ENCODE measurements at places on chromosomes 1 and 21.

DNA sequence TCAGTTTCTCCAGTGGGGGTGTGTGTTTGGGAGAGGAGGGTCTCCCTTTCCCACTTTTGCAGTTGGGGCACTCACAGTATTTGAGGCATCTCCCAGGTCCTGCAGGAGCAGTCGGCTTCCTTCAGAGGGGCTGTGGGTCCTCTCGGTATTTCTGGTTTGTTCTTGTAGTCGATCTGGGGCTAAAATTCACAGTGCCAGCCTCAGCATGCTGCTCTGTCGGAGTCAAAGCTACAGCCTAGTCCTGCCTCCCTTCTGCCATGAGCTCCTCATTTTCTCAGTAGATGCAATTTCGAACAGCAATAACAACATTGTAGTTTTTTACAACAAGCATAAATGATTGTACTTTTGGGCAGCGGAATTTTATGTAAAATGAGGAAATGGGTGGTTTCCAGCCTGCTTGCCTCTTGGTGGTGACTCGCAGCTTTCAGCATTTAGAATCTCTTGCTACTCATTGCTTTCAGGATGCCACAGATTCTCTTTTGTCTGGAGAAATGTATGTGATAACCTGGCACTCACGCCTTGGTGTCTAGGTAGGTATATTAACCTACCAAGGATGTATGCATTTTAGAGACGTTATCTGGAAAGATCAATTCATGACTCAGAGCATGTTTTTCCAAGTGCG lies 82.4 kb upstream of the C21orf91 start:
- no peak for DNase-seq

GRCh38 chr1:217228689-217229088 lies 402.2 kb downstream of the GPATCH2 start:
- DNase-seq = no peak

GRCh38 chr21:33836408-33836807 lies 79.2 kb downstream of the ATP5PO start:
- DNase-seq = no peak

DNA sequence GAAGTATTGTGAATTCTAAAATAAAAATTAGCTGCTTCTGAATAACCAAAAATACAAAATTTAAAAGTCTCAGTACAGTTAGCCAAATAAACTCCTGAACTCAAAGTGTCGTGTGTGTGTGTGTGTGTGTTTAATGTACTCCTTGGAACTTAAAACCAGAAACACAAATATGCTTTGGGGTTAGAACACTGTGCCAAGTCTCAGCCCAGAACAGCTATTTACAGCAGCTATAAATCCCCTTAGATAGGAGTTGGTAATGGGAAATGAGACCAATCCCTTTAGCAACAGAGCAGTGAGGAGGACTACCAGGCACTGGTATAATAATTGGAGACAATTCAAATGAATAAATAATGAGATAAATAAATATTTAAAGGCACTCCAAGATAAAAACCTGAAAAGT lies 83.1 kb downstream of the PATJ start:
- no peak for DNase-seq

DNA sequence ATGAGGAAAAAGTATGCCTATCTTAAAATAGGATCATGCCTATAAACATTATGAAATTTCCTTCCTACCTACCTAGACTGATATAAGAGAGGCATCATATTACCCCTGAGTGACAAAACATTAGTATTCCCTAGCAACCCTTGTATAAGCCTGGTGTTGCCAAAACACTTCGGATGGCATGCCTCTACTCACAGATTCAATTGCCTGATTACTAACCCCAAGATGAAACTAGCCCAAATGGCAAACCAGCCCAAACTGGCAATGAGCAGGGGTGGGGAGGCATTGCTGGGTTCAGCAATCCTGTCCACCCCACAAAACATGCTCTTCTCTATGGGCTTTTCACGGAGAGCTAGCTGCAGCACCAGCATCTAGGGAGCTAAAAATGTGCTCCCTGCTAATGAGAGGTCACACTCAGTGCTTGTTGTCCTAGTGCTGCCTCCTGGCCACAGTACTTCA lies 13.9 kb downstream of the PALMD start:
- DNase-seq = no peak

- no peak for DNase-seq
Measured at GRCh38 chr21:30126576-30126975, 40.0 kb downstream of the CLDN17 start.

DNA sequence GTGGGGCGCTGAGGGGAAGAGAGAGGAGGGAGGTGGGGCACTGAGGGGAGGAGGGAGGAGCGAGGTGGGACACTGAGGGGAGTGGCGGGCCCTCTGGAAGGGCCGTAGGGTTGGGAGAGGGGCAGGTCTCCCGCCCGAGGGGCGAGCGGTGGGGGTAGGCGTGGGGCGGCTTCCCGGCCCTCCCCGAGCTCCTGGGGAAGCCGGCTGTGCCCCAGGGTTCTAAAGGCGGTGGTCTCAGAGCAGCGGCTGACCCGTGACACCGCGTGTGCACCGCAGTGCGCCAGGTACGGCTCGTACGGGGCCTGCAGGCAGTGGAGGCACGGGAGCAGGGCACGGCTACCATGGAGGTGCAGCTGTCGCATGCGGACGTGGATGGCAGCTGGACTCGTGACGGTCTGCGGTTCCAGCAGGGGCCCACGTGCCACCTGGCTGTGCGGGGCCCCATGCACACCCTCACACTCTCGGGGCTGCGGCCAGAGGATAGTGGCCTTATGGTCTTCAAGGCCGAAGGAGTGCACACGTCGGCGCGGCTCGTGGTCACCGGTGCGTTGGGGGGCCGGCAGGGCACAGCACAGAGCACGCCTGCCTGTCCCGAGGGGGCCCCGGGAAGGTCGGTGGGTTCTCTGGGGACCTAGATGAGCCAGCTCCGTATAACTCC lies 68.5 kb downstream of the OBSCN start:
- no peak for DNase-seq

DNA sequence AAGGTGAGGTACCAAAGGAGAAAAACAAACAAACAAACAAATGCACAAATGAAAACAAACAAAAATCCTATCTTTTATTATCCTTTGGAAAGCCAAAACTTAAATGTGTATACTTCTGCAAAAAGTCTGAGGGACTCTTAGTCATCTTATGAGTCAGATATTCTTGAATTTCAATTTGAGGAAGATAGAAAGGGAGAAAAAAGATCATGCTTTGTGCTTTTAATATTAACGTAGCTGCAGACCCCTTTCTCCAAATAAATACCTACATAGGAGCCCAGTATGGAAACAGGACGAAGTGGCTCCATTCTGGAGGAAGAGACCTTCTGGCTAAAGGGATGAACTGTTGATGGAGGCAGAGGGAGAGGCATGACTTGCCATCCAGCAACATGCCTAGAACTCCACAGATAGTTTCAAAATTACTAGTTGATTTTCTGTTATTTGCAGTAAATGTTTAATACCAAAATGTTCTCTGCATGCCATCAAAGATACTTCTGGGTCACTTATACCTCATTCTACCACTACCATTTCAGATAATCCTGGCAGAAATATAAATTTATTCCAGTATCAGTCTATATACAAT lies 25.4 kb downstream of the NUP210L start:
- no peak for DNase-seq

- DNase-seq = no peak
Measured at GRCh38 chr1:151158326-151158725, 1.9 kb downstream of the TNFAIP8L2 start.

DNA sequence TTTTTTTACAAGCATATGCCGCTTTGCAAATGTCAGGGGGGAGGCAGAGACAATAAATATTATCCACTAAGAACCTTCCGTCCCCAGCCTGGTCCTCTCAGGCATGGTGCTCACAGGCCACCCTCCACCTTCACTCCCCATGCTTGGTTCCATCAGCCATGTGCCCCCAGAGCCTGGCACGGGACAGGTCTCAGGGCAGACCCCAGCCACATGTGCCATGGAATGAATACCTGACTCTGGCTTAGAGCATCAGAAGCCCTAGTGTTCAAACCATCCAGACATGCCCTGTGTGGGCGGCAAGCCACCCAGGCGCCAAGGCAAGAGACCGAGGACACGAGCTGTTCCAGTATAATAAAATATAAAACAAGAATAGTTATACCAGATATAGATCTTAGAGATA lies 5.4 kb downstream of the LSS start:
- no peak for DNase-seq

GRCh38 chr1:226063977-226064815 lies 1.7 kb downstream of the H3-3A start:
- no peak for DNase-seq

- no peak for DNase-seq
Measured at GRCh38 chr1:81894867-81895266, 94.1 kb downstream of the ADGRL2 start.

DNA sequence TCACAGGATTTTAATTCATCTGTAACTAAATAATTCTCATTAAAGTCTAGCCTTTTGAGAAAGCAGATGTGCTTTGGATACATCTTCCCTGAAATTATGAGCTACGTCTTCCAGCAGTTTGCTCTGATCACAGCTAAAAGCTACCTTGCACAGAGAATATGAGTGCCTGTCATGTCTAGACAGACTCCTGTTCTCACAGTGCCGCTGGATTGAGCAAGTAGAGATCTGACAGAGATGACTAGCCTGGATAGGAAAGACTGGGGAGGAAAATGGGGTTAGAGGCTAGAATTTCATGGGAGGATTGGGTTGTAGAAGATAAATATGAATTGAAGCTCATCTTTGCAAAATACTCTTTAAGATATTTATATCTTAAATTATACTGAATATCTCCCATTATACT lies 24.1 kb downstream of the CEPT1 start:
- no peak for DNase-seq

DNA sequence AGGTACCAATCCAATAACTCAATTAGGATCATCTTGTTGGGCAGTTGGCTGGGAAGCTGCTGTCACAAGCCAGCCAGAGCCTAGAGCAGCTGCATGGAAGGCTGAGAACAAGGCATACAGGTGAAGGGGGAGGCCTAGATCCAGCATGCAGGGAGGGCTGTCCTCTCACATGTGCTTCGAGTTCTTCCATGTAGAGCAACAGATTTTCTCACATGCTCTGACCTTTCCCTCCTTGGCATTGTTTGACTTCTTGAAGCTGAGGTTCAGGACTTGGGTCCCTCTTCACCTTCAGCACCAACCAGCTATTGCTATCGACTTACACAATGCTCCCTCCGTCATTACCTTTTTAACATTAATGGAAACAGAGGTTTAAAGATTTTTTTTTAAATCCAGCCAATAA lies 257.7 kb downstream of the ATG4C start:
- no peak for DNase-seq

DNA sequence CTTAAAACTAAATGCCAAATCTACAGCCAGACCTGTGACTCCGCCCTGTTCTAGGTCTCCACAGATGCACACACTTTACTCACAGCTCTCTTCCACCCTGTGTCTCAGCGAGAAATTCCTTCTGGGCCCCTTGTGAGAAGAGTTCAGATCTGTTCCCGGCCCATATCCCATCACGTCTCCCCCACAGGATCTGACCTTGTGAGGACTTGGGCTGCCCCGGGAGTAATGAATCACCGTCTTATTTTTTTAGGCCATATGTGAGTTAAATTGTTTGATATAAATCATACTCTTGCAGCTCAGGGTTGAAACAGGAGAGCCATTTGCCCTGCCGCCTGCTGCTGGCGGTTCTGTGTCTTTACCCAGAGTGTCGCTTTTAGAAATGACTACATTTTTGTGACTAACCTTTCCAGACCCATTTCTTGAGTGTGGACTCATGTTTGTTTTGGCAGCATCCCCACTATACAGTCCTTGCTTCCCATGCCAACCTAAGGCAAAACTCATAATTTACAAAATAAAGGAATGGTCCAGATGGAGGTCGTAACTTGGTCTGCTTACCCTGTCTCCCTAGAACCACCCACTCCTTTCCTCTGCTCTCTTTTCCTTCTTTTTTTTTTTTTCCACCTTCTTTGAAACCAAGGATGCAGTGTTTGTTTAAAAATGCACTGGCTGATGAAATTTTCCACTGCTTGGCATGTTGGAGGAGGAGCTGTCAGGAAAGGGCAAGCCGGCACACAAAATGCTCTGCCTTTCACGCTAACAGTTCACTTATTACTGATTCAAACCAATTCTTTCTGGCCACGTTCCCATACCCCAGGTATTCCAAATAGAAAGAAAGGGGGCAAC lies 98.0 kb upstream of the C1orf105 start:
- no peak for DNase-seq

DNA sequence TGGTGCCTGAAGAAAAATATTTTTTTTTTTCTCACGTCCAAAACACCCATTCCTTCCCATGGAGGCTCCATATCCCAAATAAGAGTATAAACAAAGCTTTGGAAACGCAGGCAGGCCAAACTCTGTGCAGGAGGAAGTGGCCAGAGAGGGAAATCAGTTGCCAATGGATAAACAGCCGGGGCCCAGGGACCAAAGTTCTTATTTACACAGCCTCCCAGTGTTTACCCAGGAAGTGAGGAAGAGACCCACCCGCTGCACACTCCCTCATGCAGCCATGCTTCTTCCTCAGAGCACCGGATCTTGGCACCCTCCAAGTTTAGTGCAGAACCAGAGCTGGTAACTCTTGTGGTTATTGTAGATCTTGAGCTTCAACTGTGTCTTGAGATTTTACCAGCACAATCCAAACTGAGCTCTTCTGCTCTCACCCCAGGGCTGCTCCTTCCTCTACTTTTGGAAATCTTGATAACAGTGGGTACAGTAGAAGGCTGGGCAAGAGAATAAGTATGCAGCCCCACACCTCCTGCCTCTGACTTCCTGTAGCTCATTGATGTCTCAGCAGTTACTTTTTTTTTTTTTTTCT lies 14.2 kb downstream of the MARCKSL1 start:
- no peak for DNase-seq

GRCh38 chr1:5722635-5723164 lies 269.5 kb downstream of the NPHP4 start:
- DNase-seq = no peak

GRCh38 chr1:22398656-22399420 lies 52.8 kb upstream of the ZBTB40 start:
- DNase-seq = no peak

GRCh38 chr1:65827346-65827745 lies 34.7 kb downstream of the PDE4B start:
- no peak for DNase-seq

GRCh38 chr1:151511636-151512215 lies 539 bp downstream of the CGN start:
- no peak for DNase-seq

DNA sequence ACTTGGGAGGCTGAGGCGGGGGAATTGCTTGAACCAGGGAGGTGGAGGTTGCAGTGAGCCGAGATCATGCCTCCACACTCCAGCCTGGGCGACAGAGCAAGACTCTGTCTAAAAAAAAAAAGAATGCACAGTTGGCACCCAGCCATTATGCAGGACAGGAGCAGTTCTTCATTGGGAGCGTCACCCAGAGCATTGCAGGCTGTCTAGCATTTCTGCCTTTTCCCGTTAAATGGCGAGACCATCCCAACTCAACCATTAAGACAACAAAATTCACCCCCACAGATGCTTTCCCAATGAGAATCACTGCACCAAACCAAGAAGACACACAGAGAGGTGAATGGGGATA lies 105.8 kb downstream of the EDEM3 start:
- DNase-seq = no peak

DNA sequence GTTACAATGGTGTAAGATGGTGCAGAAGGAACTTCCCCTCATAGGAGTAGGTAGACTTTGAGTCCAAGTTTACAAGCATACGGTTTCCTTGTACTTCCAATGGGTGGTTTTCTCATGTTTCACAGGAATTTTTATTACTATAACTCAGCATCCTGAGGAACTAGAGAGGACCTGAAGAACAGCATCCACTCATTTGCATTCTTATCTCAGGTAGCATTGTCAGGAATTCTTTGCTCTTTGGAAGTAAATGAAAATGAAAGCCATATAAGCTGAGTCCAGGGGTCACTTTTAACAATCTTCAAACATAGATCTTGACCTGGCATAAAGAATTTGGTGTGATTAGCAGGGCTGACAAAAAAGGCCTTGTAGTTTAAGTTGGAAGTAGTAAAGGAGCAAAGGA lies 34.4 kb downstream of the CLCA4 start:
- no peak for DNase-seq
